ENCODE measurements at places on chromosomes 3 and 15.

DNA sequence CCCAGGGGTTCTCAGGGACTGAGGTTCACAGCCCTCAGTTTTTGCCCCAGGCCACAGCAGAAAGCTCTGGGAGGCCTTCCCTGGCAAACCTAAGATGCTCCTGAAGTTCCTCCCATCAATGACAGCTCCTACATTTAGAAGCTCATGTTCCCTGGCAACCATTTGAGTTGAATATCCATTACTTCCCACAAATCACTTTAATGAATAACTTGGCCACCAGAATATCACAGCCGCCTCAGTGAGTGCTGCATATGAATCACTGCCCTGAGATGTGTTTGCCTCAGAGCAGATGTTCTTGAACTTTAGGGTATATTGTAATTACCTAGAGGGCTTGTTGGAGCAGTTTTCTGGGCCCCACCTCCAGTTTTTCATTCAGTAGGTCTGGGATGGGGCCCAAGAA is 27.4 kb downstream of the SLCO2A1 start:
- DNase-seq, result no peak

DNA sequence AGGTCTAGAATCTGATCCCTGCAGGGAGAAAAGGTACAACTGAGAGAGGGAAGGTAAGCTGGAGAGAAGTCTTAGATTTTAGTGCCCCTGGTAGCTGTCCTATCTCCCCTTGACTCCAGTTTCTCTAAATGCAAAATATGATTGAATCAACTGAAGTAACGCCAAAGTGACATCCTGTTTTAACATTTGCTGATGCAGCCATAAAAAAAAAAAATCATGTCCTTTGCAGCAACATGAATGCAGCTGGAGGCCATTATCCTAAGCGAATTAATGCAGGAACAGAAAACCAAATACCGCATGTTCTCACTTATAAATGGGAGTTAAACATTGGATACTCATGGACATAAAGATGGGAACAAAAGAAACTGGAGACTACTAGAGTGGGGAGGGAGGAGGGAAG is 42.4 kb upstream of the LCTL start:
- no peak for DNase-seq

GRCh38 chr15:29590701-29591100 is 231.6 kb downstream of the TJP1 start:
- no peak for DNase-seq

GRCh38 chr3:122621112-122621511 is 43.7 kb downstream of the PARP15 start:
- no peak for DNase-seq

DNA sequence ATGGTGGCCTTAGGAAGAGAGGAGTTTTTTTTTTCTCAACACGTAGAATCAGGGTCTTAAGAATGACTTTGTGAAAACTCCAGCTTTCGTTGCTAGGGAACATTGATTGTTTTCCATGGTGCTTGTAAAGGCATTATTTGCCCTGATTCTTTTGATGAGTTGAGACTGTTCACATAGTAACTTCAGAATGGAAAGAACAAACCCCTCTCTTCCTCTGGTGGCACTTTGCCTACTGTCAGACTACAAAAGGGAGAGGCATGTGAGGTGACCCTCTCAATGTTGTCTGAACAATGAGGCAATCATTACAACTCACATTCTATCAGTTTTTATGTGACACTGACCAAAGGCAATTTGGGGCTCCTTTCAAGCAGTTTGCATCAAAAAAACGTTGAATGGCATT is 477.8 kb downstream of the FGF12 start:
- DNase-seq, result no peak

GRCh38 chr3:85864896-85865295 is 906.1 kb downstream of the CADM2 start:
- no peak for DNase-seq
